IMR-90 (cell line): ENCODE measurements at places on chromosomes 2 and 18. TPM values are rescaled to one million over a fixed set of nuclear protein-coding genes. Genes with fewer than 3 reads are reported as not detected.

The LRP2 gene
- not detected in 2 replicates for polyA plus RNA-seq

The CSRNP3 gene
- polyA plus RNA-seq, result 0.21 and 0.32 TPM in 2 replicates

The UGT1A4 gene
- not detected in 2 replicates for polyA plus RNA-seq

- peak; percentile 43 for DNase-seq
Measured at GRCh38 chr2:117972476-117973123, 41.3 kb downstream of the CCDC93 start.

- DNase-seq, result peak; percentile 76
Measured at GRCh38 chr2:24613154-24613814, 122.2 kb downstream of the NCOA1 start.

DNA sequence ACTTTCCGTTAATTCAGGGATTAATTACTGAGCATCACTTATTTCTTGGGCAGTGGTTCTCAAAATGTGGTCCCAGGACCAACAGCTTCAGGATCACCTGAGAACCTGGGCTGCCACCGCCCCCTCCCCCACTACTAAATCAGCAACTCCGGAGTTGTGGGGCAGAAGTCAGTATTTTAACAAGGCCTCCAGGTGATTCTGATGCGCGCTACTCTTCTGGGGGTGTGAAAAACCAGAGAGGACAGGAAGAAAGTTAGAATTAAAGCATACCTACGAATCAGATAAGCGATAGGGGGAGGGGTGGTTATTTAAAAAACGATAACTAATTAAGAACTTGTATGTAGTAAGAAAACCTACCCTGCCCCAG lies 319 bp downstream of the ZSCAN30 start:
- no peak for DNase-seq

DNA sequence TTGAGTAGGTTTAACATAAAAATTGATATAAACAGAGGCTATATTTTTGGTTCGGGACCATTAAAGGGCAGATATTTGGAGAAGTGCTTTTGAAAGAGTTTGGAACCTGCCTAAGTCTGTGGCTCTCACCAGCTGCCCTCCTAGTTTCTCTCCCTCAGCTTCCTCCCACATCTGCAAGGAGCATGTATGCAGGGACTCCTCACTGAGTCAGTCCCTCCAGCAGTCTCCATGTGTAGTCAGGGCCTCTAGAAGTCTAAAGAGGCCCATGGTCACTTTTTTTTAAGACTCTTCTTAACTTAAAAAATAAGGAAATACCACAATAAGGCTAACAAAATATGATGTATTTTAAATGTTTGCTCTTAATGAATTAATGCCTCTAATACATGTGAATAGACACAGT lies 220.0 kb upstream of the TANK start:
- peak; percentile 59 for DNase-seq

- no peak for DNase-seq
Measured at GRCh38 chr2:227192491-227192890, 28.1 kb downstream of the COL4A3 start.

DNA sequence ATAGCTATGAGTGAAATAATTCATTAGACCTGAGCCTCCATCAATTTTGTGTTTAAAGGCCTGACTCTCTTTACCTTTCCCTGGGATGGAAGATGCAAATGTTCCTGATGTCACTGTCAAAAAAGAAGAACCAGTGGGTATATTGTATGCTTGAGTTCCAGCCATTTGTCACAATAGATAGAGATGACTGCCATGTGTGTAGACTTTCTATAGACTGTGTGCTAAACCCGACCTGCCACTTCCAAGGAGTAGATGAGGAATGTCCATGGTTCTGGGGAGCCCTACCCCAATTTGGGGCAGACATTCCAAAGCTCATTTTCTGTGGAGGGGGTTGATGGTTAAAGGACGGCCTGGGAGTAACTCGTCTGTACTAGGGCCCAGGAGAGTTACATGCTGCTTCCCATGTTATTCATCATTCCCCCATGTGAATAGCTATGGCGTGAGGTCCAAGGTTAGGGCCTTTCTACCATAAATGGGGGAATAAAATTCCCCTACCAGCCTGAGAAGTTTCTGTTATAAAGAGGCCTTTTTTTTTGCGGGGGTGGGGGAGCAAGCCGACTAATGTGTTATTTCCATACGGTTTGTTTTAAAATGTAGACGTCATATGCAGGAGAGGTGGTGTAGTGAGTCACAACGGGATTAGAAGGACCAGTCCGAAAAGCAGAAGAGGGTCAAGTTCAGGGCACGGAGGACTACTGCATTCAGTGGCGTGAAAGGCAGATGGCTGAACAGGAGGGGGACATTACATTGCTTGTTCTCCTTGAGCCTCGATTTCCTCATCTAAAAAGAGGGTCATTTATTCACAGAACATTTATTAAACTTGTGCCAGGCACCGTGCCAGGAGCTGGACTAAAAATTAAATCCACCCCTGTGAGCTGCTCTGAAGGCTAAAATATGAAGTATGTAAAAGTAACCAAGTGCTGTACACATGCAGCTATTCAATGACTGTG lies 24.0 kb downstream of the IL1B start:
- peak; percentile 96 for DNase-seq
